Sciatic nerve (tissue), 2 donors: ENCODE measurements at places on chromosomes 5 and 9.

DNA sequence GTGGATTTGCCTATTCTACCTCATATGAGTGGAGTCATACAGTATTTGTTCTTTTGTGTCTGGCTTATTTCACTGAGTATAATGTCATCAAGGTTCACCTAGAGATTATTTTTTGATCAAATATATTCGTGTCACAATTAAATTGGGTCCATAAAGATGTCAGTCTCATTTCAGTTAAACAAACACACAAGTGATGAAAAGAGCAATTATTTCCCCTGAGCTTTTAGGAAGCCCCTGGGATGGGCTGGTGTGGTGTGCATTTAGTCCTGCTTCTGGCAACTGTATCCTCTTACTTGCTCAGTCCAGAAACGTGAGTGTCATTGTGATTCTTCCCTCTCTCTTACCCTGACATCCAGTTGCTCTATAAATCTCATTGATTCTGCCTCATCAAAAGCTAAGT, 52.8 kb upstream of the CARTPT start:
- no peak for DNase-seq

- DNase-seq = no peak
These were observed 289.2 kb upstream of the PCSK5 start for GRCh38 chr9:75601280-75601679.

GRCh38 chr5:100131161-100131560, 404.0 kb upstream of the FAM174A start:
- DNase-seq = no peak

DNA sequence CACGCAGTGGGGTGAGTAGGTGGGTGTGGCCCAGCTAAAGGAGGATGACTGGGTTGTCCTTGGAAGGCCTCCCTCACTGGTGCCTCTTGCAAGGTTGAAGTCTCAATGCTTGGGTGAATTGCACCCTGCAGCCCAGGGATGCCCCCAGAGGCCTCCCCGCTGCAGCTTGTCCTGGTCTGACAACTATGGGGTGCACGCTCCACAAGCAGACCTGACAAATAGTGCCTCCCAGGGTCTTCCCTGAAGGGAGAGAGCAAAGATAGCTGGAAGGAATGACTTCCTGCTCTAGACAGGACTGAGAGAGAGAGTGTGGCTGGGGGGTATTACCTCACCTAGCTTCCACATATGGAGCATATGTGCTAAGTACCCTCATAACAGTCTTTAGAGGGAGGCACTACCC, 1.7 kb downstream of the PSD2 start:
- DNase-seq = no peak
